PC-9 (cell line): ENCODE measurements at places on chromosomes 5 and 9. TPM values are rescaled to one million over a fixed set of nuclear protein-coding genes. Genes with fewer than 3 reads are reported as not detected.
A peak's percentile ranks its signal among the peaks of the same experiment; 100 is the strongest.

TAF11L14 gene
- not detected in 2 replicates for total RNA-seq

EGFLAM gene
- not detected in 2 replicates for total RNA-seq

NUTM2G gene
- not detected in 2 replicates for total RNA-seq

OR1B1 gene
- not detected in 2 replicates for total RNA-seq

ANKRD18A gene
- 4.2 and 4.9 TPM in 2 replicates for total RNA-seq

ITK gene
- not detected in 2 replicates for total RNA-seq

- H3K36me3 ChIP-seq = 0 out of 2 replicates have a peak, but pooled peaks cover 12% of the 10 kb centered on the region
- H3K4me1 ChIP-seq = no peaks in the 10 kb centered on the region
- DNase-seq = no peak
- H3K27me3 ChIP-seq = no peaks in the 10 kb centered on the region
- H3K4me3 ChIP-seq = no peak overlapping the region
Observed at GRCh38 chr5:16702964-16703363, 86.2 kb upstream of the RETREG1 start.

- peak; percentile 43 for DNase-seq
- H3K36me3 ChIP-seq = no peaks in the 10 kb centered on the region
- peaks cover 7% of the 10 kb centered on the region; the same call in 1 of the 2 replicates for H3K27me3 ChIP-seq
Observed at GRCh38 chr5:5523066-5523505, 100.6 kb downstream of the ICE1 start.

DNA sequence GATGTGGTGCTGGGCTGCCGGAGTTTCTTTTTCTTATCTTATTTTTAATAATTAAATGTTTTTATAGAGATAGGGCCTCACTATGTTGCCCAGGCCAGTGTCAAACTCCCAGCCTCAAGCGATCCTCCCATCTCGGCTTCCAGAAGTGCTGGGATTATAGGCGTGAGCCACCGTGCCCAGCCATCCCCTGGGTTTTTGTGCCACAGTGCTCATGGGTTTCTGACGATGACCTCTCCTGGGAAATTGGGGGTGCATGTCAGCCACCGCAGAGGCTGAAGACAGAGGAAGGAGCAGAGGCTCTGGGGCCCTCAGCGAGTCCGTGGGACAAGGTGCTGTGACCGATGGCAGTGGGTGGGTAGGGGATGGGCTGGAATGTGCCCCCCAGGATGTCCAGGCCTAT, 14.4 kb downstream of the GPSM1 start:
- no peak for DNase-seq
- H3K27me3 ChIP-seq = no peaks in the 10 kb centered on the region
- no peaks in the 10 kb centered on the region for H3K36me3 ChIP-seq
- H3K4me3 ChIP-seq = no peak overlapping the region
- H3K27ac ChIP-seq = no peak overlapping the region

- H3K4me1 ChIP-seq = peaks cover 35% of the 10 kb centered on the region
- H3K36me3 ChIP-seq = 0 out of 2 replicates have a peak, but pooled peaks cover 6% of the 10 kb centered on the region
- no peak overlapping the region for H3K4me3 ChIP-seq
- peak overlapping the region; percentile 96 for H3K27ac ChIP-seq
- H3K27me3 ChIP-seq = no peaks in the 10 kb centered on the region
- no peak for DNase-seq
Observed at GRCh38 chr5:157513182-157513581, 53.2 kb downstream of the NIPAL4 start.

- no peaks in the 10 kb centered on the region for H3K27me3 ChIP-seq
- H3K4me3 ChIP-seq = no peak overlapping the region
- peak overlapping the region; percentile 60 for H3K27ac ChIP-seq
Observed at GRCh38 chr5:160463740-160464465, 42.2 kb downstream of the PTTG1 start.

DNA sequence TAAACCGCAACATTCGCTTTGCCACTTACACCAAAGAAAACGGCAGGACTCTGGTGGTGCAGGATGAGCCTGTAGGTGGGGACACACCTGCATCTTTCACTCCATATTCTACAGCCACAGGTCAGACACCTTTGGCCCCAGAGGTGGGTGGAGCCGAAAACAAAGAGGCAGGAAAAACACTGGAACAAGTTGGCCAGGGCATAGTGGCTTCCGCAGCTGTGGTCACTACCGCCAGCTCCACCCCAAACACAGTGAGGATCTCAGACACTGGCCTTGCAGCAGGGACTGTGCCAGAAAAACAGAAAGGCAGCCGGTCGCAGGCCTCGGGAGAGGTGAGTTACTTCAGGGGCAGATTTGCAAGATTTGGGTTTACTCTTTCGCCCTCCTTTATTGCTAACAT, 33.8 kb downstream of the KDM3B start:
- H3K27me3 ChIP-seq = no peaks in the 10 kb centered on the region
- H3K4me3 ChIP-seq = no peak overlapping the region
- no peaks in the 10 kb centered on the region for H3K4me1 ChIP-seq
- H3K27ac ChIP-seq = no peak overlapping the region
- peaks cover 11% of the 10 kb centered on the region for H3K36me3 ChIP-seq

- H3K4me3 ChIP-seq = no peak overlapping the region
- no peaks in the 10 kb centered on the region for H3K36me3 ChIP-seq
- H3K4me1 ChIP-seq = no peaks in the 10 kb centered on the region
- no peak overlapping the region for H3K27ac ChIP-seq
- H3K27me3 ChIP-seq = no peaks in the 10 kb centered on the region
- no peak for DNase-seq
Observed at GRCh38 chr5:41095324-41096101, 24.4 kb upstream of the MROH2B start.

- no peaks in the 10 kb centered on the region for H3K27me3 ChIP-seq
- no peak for DNase-seq
- H3K4me1 ChIP-seq = peaks cover 36% of the 10 kb centered on the region
- no peak overlapping the region for H3K4me3 ChIP-seq
Observed at GRCh38 chr5:84436866-84437265, 52.2 kb upstream of the EDIL3 start.

GRCh38 chr9:107218829-107219485, 64.1 kb upstream of the RAD23B start:
- H3K4me1 ChIP-seq = peaks cover 1% of the 10 kb centered on the region
- no peaks in the 10 kb centered on the region for H3K27me3 ChIP-seq

- DNase-seq = no peak
- no peaks in the 10 kb centered on the region for H3K36me3 ChIP-seq
- H3K4me1 ChIP-seq = no peaks in the 10 kb centered on the region
- H3K4me3 ChIP-seq = no peak overlapping the region
- no peaks in the 10 kb centered on the region for H3K27me3 ChIP-seq
- H3K27ac ChIP-seq = no peak overlapping the region
Observed at GRCh38 chr9:130387398-130387797, 57.4 kb upstream of the ASS1 start.

- peaks cover 44% of the 10 kb centered on the region for H3K36me3 ChIP-seq
- H3K27ac ChIP-seq = no peak overlapping the region
- DNase-seq = no peak
- H3K4me3 ChIP-seq = no peak overlapping the region
- H3K27me3 ChIP-seq = no peaks in the 10 kb centered on the region
Observed at GRCh38 chr5:178866946-178867345, 7.2 kb downstream of the ZNF354B start.

DNA sequence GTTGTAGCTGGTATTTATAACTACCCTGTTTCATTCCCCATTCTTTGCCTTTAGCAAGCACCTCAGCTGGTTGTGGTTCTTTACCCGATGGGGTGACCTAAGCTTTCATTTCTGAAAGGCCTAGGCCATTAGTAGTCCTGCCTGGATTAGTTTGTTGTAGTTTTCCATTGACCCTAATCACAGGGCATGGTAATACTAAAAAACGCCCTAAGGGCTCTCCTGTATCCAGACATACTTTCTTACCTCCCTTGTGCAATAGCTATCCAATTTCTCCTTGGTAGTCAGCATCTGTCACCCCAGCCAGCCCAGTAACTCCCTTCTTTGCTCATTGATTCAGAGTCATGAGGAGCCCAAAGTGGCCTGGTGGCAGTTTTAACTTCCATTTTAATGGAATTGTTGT, 24.0 kb downstream of the TMOD1 start:
- DNase-seq = peak; percentile 98
- peak overlapping the region; percentile 89 for H3K27ac ChIP-seq

- no peak overlapping the region for H3K27ac ChIP-seq
- no peak overlapping the region for H3K4me3 ChIP-seq
- DNase-seq = no peak
- no peaks in the 10 kb centered on the region for H3K4me1 ChIP-seq
- H3K36me3 ChIP-seq = no peaks in the 10 kb centered on the region
- H3K27me3 ChIP-seq = peaks cover 66% of the 10 kb centered on the region
Observed at GRCh38 chr9:134678206-134678605, 36.6 kb downstream of the COL5A1 start.

- no peaks in the 10 kb centered on the region for H3K27me3 ChIP-seq
- no peaks in the 10 kb centered on the region for H3K36me3 ChIP-seq
- H3K4me1 ChIP-seq = no peaks in the 10 kb centered on the region
- no peak overlapping the region for H3K4me3 ChIP-seq
- H3K27ac ChIP-seq = no peak overlapping the region
Observed at GRCh38 chr5:81604193-81604592, 146.7 kb downstream of the SSBP2 start.

DNA sequence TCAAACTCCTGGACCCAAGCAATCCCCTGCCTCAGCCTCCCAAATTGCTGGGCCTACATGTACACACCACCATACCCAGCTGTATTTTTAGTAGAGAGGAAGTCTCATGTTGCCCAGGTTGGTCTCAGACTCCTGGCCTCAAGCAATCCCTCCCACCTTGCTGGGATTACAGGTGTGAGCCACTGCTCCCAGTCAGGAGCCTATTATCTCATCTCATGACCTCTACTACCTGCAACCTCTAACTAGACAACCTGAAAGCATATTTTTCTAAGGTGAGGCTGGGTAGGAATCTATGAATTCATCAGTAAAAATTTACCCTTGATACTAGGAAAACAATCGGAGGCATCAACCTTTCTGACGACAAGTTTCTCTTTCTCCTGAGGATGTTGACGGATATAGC, 10.0 kb downstream of the FAM13B start:
- no peak for DNase-seq
- no peak overlapping the region for H3K4me3 ChIP-seq
- H3K27me3 ChIP-seq = no peaks in the 10 kb centered on the region
- H3K4me1 ChIP-seq = peaks cover 13% of the 10 kb centered on the region; the same call in 1 of the 2 replicates
- H3K27ac ChIP-seq = no peak overlapping the region

DNA sequence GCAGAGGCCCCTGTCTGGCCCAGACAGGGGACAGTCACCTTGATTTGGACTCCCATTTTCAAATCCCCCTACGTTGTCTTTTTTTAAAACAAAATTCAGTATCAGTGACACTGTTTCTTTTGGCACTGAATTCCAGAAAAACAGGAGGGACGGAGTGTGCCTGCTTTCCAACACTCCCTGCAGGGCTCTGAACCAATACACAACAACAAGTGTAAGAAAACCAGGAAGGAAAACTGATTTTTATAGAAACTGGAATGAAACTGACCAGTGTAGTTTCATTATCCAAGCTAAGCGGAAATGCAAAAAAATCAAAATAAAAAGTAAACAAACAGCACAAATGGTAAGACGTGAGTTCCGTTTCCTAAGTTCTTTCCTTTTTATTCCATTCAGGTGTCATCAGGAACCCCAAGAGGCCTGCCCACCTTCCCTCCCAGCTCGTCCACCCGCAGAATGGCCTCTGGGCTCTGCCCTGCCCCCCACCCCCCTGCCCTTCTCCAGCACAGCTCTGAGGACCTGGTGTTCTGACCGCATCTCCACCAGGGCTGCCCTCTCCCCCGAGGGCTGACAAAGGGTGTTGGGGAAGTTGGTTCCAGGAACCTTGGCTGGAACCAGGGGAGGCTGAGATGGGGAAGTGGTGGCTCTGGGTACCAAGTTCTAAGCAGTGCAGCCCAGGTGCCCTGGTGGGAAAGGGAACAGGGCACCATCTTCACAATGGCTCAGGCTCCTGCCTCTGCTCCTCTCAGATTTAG, 73.6 kb downstream of the PSD2 start:
- no peak for DNase-seq
- peaks cover 6% of the 10 kb centered on the region for H3K4me1 ChIP-seq
- H3K4me3 ChIP-seq = no peak overlapping the region
- H3K27ac ChIP-seq = peak overlapping the region; percentile 45
- H3K36me3 ChIP-seq = no peaks in the 10 kb centered on the region

DNA sequence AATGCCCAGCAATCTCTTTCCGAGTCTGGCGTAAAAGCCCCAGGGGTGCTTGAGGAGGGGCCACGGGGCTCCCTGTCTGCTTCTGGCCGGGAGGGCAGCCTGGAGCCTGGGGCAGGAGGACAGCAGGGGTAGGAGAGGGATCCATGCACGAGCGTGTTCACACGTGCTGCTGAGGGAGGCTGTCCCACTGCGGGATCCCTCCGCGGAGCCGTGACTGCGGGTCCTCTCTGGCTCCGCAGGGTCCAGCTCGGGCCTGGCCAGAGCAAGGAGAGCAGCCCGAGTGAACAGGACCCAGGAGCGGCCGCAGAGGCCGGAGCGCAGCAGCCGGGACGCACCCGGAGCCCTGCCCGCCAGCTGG, 78.4 kb downstream of the ZNF354C start:
- H3K4me1 ChIP-seq = no peaks in the 10 kb centered on the region
- H3K36me3 ChIP-seq = no peaks in the 10 kb centered on the region
- no peak for DNase-seq
- no peak overlapping the region for H3K27ac ChIP-seq
- H3K4me3 ChIP-seq = no peak overlapping the region

DNA sequence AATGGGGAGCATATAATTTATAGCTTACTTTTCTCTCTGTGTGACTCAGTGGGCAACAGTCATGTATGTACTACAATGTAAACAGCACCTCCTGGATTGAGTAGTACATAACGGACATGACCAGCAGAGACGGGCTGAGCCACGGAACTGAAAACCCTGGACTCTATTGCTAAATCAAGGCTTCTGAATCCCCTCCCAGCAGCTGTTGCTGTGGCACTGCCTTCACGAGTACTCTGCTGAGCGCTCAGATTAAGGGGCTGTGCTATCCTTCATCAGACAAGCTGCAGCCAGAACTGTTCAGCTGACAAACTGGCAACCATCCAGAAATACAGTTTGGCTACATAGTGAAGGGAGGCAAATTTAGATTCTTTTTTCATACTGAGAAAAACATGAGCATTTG, 131.3 kb upstream of the CCDC180 start:
- DNase-seq = no peak
- no peak overlapping the region for H3K4me3 ChIP-seq
- H3K4me1 ChIP-seq = peaks cover 20% of the 10 kb centered on the region
- H3K36me3 ChIP-seq = no peaks in the 10 kb centered on the region
- no peak overlapping the region for H3K27ac ChIP-seq
- H3K27me3 ChIP-seq = no peaks in the 10 kb centered on the region

DNA sequence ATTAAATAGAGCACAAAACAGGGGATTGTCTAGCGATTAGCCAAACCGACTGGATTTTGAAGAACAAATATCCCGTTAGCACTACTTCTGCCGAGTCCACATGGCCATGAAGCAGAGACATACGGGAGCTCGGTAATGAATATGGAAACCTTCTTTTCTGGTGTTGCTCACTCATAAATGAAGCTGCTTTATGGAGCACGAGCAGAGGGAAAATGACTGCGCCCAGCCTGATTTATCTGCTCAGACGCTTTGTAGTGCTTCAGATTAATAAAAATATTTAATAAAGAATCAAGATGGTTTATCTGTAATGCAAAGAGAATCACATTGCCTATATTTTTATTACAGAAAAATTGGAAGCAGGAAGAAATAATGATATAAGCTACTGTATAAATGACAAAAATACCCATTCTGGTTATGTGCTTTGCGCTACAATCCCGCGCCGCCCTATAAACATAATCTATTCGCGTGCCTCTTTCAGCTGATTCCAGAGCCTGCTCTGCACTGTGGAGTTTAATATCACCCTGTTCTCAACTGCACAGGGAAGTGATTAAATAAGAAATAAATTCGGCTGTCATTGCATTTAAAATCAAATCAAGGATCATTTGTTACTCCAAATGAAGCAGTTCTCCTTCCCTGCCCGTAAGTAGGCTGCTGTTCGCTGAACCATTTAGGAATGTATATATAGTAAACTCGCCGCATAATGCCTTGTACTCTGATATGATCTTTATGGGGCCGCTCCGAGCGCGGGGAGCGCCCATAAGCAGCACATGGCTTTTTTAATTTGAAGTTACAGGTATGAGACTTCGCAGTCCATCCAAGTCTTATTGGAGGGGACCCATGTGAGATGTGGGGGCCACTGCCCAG, 22.3 kb upstream of the UBAC1 start:
- no peak for DNase-seq
- H3K4me1 ChIP-seq = no peaks in the 10 kb centered on the region
- H3K27ac ChIP-seq = no peak overlapping the region
- no peaks in the 10 kb centered on the region for H3K27me3 ChIP-seq
- no peak overlapping the region for H3K4me3 ChIP-seq
